Effector memory CD4-positive, alpha-beta T cell (primary cell): ENCODE measurements at places on chromosomes 5 and 9.

- DNase-seq, result no peak
Observed at GRCh38 chr5:151618907-151619306, 27.8 kb upstream of the FAT2 start.

DNA sequence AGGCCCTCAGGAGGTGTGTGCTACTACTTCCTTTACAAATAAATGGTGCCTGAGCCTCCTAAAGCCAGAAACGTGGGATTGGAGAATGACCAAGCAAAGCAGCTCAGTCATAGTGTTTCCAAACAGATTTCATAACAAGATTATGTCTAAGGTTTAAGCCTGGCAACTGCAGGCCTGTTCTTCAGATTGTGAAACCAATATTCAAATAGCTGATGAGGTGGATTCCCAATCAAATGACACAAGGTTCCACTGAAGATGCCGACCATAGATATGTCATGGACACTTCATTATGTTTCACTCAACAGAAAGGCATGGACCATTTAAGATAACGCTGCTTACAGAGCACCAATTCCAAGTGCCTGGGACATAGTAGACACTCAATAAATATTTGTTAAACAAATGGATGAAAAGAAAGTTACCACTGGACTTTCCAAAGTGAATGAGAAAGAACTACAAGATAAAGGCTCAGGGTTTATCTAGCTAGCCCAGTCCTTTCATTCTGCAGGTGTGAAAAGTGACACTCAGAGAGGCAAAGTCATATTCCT, 189.5 kb downstream of the ACTL7B start:
- no peak for DNase-seq

GRCh38 chr5:37539459-37539858, 160.3 kb downstream of the WDR70 start:
- no peak for DNase-seq

GRCh38 chr9:279674-280073, 65.0 kb downstream of the DOCK8 start:
- DNase-seq, result no peak

- DNase-seq, result no peak
Observed at GRCh38 chr5:19241690-19242089, 746.3 kb downstream of the CDH18 start.

- no peak for DNase-seq
Observed at GRCh38 chr5:134177369-134178095, 782 bp upstream of the SKP1 start.

- no peak for DNase-seq
Observed at GRCh38 chr9:100012279-100012678, 86.5 kb downstream of the ERP44 start.

DNA sequence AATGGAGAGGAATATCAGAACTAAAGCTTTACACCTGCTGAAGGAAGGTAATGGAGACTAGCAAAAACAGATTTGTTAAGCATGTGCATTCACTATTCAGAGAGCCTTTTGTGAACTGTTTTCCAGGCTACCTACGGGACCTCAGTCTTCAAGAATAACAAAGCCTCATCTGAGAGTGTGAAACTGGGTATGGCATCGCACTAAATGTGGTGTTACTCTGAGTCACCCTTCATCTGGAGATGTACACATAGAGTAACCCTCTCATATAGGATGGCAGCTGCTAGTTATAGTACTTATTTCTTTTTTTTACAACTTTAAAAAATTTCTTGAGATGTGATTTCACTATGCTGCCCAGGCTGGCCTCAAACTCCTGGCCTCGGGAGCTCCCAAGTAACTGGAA, 306.8 kb downstream of the ZNF608 start:
- no peak for DNase-seq
